Mucosa of gallbladder (tissue), 1 donor: ENCODE measurements at places on chromosomes 1 and 21. TPM values are rescaled to one million over a fixed set of nuclear protein-coding genes. Genes with fewer than 3 reads are reported as not detected.

- DNase-seq: peak; percentile 63
Measured at GRCh38 chr1:21764615-21765423, 18.1 kb downstream of the USP48 start.

DNA sequence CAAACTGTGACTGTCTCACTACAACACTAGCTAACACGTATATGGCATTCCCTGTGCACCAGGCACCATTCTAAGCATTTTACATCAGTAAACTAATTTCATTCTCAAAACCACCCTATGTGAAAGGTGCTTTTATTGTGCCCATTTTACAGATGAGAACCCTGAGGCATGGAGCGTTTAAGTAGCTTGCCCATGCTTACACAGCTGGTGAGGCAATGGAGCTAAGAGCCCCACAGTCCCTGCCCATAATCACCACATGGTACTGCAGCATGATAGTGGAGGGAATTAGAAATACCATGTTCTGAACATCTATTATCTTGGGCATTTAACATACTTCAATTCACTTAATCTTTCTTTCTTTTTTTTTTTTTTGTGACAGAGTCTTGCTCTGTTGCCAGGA lies 31.1 kb upstream of the KLHDC8A start:
- DNase-seq: no peak

LIN28A gene
- 1.4 TPM for total RNA-seq

DNA sequence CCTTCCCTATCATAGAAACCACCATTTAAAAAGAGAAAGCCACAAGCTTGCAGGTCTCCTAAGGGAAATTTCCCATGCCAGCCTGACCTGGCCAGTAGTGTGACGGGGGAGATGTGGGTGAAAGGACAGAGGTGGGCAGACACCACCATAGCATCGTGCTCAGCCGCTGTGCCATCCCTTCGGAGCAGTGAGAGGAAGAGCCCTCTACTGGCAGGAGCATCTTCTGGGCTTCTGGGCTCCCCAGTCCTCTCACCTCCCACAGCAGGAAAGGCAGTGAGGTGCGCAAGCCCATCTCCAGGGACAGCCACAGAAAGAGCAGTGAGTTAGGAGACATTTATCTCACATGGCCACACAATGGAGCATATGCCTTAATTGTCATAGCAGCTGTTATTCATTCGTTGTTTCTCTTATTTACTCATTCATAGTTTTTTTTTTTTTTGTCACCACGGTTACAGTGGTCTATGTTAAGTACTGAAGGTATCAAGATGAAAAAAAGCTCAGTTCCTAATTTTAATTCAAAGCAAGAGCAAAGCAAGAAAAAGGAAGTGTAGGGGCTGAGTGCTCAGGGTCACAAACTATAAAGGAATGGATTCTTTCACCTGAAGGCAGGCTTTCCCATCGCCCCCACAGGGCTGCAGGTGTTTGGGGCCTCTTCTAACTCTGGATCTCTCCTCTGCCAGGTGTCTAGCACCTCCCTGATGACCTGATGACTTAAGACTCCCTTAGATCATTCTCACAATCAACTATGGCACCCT lies 48.8 kb upstream of the CAMK1G start:
- no peak for DNase-seq

DNA sequence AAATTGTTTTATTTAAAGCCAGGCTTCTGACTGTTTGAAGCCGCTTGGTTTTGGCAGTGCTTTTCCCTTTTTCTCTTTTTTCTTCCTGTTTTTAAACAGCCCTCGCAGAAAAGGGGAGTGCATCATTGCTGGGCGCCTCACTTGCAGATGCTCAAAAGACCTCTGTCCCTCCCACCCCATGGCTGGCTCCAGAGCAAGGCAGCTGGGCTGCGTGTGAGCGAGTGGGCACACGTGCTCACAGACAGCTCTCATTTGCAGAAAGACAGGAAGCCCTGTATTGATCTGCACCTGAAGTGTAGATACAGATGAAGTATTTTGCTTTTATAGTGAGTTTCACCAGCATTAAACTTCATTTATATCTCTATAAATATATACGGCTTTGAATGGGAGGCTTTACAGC lies 8.8 kb downstream of the TNR start:
- no peak for DNase-seq

DNA sequence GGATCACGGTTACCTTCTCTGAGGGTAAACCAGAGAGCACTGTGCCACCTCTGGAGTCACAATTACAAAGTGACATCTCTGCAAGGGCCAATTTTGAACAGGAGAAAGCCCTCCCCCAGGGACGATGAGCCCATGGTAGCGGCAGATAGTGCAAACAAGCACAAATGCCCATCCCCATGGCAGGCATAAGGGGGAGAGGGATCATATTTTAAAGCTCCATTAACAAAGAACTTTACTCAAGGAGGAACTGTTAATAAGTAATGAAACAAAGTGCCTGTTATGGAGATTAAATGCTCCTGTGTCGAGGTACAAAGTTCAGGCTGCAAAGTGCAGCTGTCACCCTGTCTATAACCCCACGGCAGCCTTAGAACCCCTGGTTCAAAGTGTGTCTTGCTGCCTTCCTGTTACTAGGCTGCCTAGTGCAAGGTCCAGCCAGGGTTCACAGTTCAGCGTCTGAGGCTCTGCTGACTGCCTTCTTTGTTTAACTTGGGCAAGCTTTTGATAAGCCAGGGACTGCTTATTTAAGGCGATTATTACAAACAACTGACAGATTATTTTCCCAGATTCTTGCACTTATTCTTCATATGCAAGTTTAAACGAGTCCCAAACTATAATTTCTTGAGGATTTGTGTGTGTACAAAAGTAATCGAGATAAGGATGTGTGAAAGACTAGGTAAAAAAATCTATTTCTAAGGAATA lies 75.7 kb upstream of the NRIP1 start:
- peak; percentile 92 for DNase-seq

- no peak for DNase-seq
Measured at GRCh38 chr1:113657556-113658063, 101.7 kb downstream of the PHTF1 start.

- DNase-seq: no peak
Measured at GRCh38 chr1:99652881-99653281, 7.0 kb downstream of the PALMD start.

GRCh38 chr1:99305626-99306025 lies 41.3 kb downstream of the PLPPR4 start:
- no peak for DNase-seq
